Activated CD8-positive, alpha-beta memory T cell treated with anti-CD3 and anti-CD28 coated beads for 24 hours (primary cell): ENCODE measurements at places on chromosomes 4 and X.

- peak; percentile 56 for DNase-seq
These were observed 213.4 kb upstream of the LNX1 start for GRCh38 chr4:53804719-53805118.

GRCh38 chrX:781224-782204 is 150.9 kb downstream of the SHOX start:
- no peak for DNase-seq

DNA sequence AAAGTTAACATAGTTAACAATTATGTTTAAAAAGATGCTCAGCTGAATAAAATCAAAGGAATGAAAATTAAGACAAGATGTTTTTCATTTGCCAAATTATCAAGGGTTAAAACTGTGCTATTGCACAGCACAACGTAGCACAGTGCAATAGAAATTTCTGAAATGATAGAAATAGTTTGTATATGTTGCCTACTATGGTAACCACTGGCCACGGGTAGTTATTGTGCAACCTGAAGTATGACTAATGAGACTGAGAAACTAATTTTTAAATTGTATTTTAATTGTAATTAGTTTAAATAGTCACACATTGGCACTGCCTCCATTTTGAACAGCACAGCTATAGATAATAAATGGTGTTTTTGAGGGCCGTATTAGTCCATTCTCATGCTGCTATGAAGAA is 343.1 kb upstream of the FAM241A start:
- no peak for DNase-seq

DNA sequence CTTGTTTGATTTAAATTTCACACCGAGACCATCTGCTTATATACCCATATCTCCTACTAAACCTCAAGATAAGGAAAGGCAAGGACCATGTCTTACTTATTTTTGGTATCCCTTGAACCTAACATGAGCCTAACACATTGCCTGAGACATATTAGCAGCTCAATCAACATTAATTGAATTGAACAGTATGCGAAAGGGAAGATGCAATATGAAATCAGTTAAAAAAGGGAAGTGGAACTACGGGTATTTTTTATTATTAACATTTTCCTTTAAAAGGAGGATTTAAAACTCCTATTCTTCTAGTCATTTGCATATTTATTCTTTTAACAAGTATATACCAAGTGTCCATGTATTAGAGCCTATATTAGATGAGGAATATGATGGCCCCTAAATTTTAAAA is 197.0 kb downstream of the CAMK2D start:
- no peak for DNase-seq

DNA sequence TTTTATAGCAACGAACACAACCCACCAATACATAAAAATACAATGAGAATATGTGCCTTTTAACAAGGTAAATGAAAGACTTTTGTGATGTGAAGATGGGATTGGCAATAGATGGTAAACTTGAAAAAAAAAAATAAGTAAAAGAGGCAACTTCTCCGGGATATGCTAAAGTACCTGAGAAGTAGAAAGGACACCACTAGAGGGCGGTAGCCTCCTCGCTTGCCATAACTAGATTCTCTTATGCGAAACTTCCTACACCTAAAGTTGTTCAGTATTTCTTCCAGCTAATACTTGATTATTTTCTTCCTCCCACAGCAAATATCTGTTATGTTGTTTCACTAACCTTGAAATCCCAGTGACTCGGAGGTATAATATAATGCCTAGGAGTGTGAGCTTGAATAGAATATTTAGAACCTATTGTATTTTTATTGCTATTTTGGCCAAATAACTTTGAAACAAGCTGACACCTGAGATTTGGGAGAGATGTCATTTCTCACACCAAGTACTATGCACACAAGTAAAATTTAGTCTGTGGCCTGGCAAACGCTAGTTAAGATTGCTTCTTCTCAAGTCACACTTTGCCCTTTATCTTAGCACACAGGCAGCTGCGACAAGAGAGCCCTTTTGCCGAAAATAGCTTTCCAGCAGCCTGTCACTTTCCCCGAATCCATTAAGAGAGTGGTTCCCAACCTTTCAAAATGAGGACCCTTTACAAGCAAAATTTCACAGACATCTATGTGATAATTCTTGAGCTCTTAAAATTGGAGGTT is 44.9 kb upstream of the PDLIM5 start:
- DNase-seq: peak; percentile 61

DNA sequence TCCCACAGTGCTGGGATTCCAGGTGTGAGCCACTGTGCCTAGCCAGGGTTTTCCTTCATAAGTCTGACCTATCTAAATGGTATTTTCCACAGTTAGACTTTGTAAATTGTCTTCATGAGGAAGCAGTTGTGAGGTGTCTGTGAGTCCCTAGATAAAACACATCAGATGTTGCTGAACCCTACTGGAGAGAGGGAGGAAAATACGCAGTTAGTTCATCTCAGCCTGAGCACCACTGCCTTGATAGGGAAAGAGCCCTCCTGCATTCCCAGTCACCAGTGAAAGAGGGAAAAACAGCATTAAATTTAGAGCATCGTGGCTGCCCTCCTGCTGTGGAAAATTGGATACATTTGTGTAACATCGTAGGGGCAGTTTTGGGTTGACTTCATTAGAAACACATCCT is 31.7 kb upstream of the CLDN34 start:
- no peak for DNase-seq

DNA sequence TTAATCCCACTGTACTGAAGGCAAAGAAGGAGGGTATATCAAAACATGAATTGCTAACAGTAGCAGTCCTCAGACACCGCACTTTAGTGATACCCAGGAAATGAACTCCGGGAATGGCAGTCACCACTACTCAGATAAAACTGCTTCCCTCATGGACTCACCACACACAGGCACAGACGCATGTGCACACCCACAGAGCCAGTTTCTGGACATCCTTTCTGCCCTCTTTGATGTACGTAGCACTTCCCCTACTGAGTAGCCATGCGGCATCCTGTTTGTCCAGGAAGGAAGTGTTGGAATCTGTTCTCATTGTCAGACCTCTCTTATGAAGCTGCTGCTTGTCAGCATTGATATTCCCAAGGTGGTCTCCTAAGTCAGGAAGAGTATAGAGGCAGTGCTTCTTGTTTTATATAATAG is 95.7 kb downstream of the DCLK2 start:
- DNase-seq: no peak

GRCh38 chr4:80235451-80235850 is 31.0 kb upstream of the FGF5 start:
- no peak for DNase-seq

GRCh38 chr4:114208574-114209151 is 229.2 kb upstream of the ARSJ start:
- DNase-seq: no peak

GRCh38 chr4:88360256-88360655 is 18.4 kb upstream of the HERC6 start:
- DNase-seq: no peak

GRCh38 chrX:136941396-136942337 is 61.1 kb upstream of the RBMX start:
- no peak for DNase-seq

GRCh38 chr4:2179717-2180116 is 62.2 kb downstream of the HAUS3 start:
- DNase-seq: no peak

DNA sequence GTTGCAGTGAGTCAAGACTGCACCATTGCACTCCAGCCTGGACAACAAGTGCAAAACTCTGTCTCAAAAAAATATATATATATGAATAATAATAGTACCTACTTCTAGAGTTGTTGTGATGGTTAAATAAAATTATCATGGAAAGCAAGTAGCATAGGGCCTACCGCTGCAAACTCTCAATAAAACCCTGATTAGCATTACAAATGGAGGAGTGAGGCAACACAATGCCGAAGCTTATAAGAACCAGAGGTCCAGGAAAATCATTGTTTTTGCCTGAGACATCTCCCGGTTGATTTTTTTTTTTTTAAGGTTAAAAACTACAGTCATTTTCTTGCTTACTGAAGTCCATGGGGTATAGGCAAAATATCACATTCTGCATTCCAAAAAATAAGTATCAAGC is 185.0 kb upstream of the GALNT7 start:
- DNase-seq: no peak

DNA sequence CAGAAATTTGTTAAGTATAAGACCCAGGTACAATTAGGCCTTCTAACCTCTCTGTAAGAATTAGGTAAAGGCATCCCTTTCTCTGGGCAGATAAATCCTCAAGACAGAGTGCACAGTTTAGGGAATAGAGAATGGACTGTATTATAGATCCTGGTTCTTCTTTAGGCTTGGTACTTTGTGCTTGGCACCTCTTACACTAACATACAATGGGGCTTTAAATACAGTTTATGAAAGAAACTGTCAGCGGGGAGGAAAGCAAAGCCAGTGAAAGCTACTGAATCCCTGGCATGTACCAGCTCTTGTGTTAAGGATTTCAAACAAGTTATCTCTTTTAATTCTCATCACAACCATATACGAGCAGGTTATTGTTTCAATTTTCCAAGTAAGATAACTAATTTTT is 1350.0 kb downstream of the ADGRL3 start:
- DNase-seq: no peak

DNA sequence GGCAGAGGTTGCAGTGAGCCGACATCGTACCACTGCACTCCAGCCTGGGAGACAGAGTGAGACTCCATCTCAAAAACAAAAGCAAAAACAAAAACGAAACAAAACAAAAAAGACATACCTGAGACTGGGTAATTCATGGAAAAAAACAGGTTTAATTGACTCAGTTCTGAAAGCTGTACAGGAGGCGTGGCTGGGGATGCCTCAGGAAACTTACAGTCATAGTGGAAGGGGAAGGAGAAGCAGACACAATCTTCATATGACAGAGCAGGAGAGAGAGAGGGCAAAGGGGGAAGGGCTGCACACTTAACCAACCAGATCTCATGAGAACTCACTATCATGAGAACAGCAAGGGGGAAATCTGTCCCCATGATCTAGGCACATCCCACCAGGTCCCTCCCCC is 229.5 kb downstream of the STK32B start:
- no peak for DNase-seq

GRCh38 chr4:38453253-38453881 is 210.6 kb upstream of the KLF3 start:
- DNase-seq: no peak

- DNase-seq: no peak
These were observed 9.7 kb upstream of the TMEM165 start for GRCh38 chr4:55386073-55386472.

- no peak for DNase-seq
These were observed 145.7 kb upstream of the TBC1D9 start for GRCh38 chr4:140901736-140902336.

DNA sequence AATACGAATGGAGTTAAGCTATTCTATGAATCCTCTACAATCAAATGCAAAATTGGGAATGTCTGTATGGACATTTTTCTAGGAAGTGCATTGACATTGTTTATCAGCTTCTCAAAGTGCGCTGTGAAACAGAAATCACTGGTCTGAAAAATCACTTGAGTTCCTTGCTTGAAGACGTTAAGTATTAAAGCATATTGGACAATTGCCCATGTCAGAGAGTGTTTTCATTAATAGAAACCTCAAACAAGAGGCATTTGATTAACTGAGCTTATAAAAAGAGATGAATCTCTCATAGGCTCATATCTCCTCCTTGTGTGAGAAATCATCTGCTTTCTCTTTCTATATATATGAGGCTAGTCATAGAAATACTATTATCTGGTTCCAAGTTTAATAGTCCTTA is 692.1 kb upstream of the POU3F4 start:
- no peak for DNase-seq

- no peak for DNase-seq
These were observed 13.4 kb downstream of the SRD5A3 start for GRCh38 chr4:55359397-55359916.

GRCh38 chr4:2909583-2909982 is 53.6 kb downstream of the NOP14 start:
- no peak for DNase-seq

- no peak for DNase-seq
These were observed 116.8 kb downstream of the SORCS2 start for GRCh38 chr4:7309181-7309580.

DNA sequence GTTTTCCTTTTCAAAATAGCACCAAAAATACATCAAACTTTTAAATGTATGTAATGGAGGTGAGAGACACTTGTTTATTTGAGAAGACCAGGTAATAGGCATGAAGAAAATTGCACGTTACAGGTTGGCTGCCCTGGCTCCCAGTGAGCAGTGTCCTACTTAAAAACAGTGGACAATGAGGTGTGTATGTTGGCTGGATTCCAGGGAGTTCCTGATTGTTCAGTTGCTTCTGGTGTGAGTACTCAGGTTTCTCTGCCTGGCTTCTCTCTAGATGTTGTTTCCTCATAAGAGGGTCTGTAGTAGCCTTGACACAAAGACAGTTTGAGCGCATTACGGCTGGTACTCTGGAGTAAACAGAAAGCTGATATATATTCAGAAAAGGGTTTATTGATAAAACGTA is 29.4 kb downstream of the SNX25 start:
- no peak for DNase-seq

DNA sequence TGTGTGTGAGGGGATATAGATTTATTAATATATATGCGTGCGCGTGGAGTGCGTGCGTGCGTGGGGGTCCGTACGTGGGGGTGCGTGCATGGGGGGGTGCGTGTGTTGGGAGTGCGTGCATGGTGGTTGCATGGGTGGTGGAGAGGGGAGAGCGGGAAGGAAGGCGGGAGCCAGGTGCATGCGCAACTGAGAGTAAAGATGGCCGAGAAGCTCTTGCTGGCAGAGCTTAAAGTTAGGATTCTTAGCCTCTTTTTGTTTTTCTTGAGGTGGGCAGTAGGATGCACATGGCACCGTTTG is 45.8 kb downstream of the TEX13B start:
- no peak for DNase-seq

GRCh38 chrX:107654872-107655761 is 26.8 kb downstream of the PRPS1 start:
- DNase-seq: peak; percentile 84

- DNase-seq: no peak
These were observed 46.1 kb upstream of the CITED1 start for GRCh38 chrX:72351606-72352334.

GRCh38 chr4:8503801-8504200 is 63.2 kb downstream of the TRMT44 start:
- no peak for DNase-seq

- DNase-seq: no peak
These were observed 667.5 kb downstream of the GRXCR1 start for GRCh38 chr4:43560047-43560446.

- DNase-seq: no peak
These were observed 147.4 kb upstream of the LDB2 start for GRCh38 chr4:17045866-17046265.

DNA sequence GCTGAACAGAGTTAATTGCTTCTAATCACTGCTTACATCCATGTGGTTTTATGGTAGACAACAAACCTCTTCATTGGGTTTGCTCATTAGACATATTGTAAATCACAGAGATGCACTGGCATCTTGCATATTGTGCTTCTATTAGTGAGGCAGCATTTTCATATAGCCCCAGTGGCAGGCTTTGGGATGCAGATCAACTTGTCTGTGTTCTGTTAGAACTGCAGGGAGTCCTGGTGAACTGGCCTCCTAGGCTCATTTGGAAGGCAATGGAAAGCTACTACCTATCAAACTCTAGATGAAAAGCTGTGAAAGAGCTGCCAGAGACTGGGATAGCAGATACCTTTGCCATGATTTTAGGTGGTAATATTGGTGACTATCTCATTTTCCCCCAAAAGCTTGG is 108.8 kb downstream of the NAA11 start:
- DNase-seq: no peak

GRCh38 chr4:54902271-54902670 is 223.1 kb downstream of the KDR start:
- DNase-seq: no peak

- DNase-seq: no peak
These were observed 715.8 kb downstream of the CCSER1 start for GRCh38 chr4:90842960-90843359.
